ENCODE measurements at places on chromosomes 3 and 15. TPM values are rescaled to one million over a fixed set of nuclear protein-coding genes. Genes with fewer than 3 reads are reported as not detected.

GRCh38 chr3:17023006-17023664 is 138.4 kb downstream of the PLCL2 start:
- DNase-seq = no peak

DNA sequence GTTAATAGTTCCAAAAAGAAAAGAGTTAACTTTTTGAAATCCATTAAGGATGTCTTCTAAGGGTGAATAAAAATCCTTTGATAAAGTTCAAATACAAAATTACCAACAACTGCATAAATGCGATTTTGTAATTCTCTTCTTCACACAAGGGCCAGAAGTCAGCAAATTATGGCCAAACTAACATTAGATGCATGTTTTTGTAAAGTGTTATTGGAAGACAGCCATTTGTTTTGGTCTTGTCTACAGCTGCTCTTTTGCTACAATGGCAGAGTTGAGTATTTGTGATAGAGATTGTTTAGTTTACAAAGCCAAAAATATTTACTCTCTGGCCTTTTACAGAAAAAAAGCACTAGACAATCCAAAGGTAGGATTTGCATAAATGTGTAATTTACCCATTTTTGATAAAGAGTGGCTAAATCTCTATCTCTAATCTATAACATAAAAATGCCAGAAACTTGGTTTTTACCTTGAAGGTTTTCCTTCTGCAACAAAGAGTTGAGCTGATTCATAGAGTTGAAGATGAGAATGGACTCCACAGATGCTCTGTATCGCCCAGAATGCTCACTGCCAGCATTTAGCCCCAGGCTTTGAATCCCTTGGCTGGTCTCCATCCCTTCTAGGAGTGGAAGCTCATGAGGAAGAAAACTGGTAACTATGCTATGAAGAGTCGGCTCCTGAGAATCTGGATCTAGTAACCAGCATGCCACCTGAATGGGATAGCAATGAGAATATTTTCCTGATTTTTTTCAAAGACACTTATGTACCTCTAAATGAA is 64.5 kb downstream of the POLQ start:
- no peak for DNase-seq

DNA sequence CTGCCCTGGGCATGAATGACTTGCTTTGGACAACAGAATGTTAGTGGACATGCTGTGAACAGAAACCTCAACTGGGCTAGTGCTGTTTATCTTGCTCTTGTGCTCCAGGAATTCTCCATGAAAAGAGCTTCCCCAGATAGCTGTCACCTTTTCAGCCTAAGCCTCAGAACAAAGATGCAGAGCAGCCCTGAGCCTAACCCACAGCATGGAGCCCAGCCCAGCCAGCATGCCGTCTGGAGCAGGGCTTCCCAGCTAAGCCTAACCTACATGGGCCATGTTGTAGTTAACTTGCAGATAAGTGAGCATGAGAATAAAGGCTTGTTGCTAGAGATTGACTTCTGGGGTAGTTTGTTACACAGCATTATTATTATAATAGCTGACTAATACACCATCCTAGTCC is 48.9 kb downstream of the SCN5A start:
- DNase-seq = no peak

DNA sequence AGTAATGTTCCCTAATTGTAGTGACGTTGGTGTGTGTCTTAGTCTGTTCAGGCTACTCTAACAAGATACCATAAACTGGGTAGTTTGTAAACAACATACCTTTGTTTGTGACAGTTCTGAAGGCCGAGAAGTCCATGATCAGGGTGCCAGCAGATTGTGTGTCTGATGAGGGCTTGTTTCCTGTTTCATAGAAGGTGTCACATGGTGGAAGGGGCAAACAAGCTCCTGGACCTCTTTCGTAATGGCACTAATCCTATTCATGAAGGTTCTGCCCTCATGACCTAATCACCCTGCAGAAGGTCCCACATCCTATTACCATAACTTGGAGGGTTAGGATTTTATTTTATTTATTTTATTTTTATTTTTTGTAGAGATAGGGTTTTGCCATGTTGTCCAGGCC is 11.1 kb downstream of the ATXN7 start:
- no peak for DNase-seq

DNA sequence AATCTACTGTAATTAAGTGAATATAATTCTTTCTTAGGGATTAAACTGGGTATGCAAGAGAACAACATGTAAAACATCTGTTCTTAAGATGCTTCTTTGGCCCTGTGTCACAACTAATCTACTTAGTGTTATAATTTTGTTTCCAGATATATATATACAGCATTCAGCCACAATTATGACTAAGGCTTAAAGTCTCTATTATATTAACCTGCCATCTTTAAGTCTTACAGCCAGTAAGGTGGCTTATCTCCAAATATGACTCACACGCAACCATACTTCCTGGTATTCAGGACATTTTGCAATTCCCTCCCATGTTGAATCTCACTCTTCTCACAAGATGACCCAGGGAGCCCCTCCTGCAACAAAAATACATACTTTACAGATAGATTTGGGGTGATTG is 6.6 kb upstream of the KBTBD8 start:
- no peak for DNase-seq

DNA sequence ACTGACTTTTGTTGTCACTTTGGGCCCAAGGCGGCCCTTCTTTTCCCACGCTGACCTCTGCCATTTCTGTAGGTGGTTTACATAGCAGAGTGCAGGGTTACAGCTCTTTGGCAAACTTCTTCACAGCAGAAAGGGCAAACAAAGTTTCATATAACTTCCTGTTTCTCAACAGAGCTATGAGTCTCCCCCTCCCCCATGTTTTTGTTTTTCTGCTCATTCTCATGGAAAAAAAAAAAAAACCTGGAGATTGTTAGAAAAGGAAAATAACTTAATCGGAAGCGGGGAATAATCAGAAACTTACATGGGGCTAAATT is 342.0 kb upstream of the NR2F2 start:
- DNase-seq = no peak

GRCh38 chr15:76993114-76993725 is 1.7 kb upstream of the PSTPIP1 start:
- no peak for DNase-seq

DNA sequence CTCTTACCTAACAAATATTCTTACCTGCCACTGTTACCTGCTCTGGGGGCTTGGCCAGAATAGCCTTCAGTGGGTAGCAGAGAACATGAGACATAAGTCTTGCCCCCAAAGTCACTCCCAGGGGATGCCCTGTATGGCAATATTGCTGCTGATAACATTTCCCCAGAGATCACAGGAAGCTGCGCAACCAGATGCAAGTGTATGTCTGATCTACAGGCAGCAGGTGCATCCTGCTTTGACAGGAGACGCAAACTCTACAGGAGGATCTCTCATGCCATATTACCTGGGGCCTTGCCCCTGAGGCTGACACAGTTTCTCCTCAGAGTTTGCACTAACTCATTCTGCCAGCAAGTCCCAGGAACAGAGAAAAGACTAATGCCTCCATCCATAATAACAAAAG is 174.4 kb upstream of the LPP start:
- no peak for DNase-seq

DNA sequence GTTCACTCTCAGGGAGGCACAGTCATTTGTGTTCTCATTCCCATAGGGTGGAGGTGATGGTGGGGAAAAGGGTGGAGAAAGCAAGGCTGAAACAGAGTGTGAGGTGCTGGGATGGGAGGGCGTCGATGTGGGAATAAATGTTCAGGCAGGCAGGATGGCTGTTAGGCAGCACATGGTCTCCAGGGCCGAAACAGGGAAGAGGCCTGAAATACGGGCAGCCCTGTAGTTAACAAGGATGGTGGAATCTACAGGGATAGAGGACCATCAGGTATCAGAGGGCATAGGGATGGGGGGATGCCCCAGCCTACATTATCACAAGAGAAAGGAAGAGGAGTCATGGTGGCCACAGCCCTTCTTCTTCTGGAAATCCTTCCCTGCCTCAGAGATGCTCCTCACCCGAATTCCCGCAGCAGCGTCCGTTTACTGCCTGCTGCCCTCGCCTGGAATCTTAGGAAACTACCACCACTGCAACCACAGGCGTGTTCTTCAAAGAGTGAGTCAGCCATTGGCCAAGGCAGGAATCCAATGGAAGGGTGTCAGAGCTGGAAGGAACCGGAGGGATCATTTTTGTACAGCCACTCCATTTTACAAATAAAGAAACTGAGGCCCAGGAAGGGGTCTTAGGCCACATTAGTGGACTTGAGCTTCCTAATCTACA is 49.7 kb upstream of the POMGNT2 start:
- DNase-seq = peak; percentile 60

Gene RTP4
- total RNA-seq = 5.3 TPM

Gene MESP2
- total RNA-seq = 5.4 TPM

Gene SMAD6
- 9.4 TPM for total RNA-seq

Gene EIF2B5
- 58.3 TPM for total RNA-seq

Gene CACNA1D
- 17.1 TPM for total RNA-seq
